ENCODE measurements at places on chromosomes 1 and 21.
A peak's percentile ranks its signal among the peaks of the same experiment; 100 is the strongest.

GRCh38 chr1:111422546-111423391 lies 4.8 kb downstream of the OVGP1 start:
- no peak for DNase-seq

DNA sequence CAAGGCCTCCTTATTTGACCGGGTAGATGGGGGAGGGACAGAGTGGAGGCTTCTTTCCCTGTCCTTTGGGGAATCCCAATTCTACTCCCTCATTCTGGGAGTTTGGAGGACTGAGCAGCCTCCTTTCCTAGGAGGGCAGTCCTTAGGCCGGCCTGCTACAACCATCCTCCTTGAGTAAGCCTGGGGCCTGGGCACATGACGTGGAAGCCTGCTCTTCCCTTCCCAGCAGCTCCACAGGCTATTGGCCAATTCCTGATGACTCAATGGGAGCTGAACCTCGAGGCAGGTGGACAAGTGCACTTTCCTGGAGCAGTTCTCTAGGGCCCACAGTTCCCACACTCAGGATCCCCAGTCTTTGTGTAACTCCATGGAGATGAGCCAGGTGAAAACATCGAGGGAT lies 3.1 kb downstream of the KCNA10 start:
- no peak for DNase-seq

DNA sequence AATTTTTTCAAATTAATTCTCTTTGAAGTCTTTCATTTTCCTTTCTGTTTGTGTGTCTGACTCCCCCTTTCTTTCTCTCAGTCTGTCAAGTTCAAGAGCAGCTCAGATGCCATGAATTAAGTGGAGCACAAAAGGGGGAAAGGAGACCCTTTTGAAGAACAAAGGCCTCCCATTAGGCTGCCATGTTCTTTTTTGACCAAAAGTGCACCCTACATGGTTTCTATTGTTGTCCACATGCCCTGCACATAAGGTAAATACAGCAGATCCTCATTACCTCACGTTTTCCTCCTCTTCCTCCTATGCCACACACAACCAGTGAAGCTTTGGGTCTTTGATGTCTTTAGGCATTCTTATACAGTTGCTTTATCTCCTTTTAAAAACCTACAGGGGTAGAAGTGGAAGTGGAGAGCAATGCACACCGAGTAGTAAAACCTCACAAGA lies 47.7 kb downstream of the POU2F1 start:
- no peak for DNase-seq

GRCh38 chr21:24514081-24514733 lies 1093.1 kb downstream of the MRPL39 start:
- no peak for DNase-seq

GRCh38 chr1:34280509-34280908 lies 103.8 kb downstream of the C1orf94 start:
- DNase-seq, result no peak

DNA sequence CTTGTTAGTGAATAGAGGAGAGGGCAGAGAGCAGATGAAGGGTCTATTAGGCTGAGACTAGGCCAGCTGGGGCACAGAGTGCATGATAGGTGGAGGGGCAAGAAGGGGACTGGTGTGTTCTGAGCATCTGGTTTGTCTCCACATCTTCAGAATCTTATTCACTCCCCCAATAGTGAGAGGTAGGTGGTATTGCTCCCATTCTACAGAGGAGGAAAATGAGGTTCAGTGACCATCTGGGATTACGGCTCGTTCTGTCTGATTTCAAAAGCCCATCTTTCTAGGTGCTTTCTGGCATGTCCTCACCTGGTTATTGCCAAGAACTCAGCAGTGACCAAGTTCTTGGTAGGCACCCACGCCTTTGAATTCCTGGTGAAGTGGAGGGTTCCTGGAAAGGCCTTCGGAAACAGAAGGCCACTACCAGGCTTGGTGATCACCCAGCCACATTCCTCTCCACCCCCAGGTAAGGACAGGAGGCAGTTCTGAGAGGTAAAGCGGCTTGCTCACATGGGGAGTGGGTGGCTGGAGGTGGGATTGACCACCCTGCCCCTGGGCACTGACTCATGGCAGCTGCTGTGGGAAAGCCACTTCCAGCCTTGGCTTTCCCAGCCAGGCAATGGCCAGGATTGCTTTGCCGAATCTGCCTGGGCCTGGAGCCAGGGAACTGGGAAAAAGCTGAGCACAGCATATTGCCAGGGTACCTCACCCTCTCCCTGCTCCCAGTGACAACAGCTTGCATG lies 18.8 kb upstream of the CITED4 start:
- no peak for DNase-seq

GRCh38 chr1:177964336-177964735 lies 5.5 kb downstream of the SEC16B start:
- no peak for DNase-seq

DNA sequence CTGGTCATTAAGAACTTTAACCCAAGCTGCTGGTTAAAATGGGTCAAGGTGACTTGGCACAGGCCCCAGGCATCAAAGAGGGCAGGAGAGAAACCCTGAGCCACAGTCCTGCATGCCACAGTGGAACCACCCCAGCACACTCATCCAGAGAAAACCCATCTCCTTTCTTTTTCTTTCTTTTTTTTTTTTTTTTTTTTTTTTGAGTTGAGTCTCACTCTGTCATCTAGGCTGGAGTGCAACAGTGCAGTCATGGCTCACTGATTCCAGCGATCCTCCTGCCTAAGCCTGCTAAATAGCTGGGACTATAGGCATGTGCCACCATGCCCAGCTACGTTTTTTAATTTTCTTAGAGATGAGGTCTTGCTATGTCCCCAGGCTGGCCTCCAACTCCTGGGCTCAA lies 109.2 kb upstream of the RAB4A start:
- DNase-seq, result no peak

DNA sequence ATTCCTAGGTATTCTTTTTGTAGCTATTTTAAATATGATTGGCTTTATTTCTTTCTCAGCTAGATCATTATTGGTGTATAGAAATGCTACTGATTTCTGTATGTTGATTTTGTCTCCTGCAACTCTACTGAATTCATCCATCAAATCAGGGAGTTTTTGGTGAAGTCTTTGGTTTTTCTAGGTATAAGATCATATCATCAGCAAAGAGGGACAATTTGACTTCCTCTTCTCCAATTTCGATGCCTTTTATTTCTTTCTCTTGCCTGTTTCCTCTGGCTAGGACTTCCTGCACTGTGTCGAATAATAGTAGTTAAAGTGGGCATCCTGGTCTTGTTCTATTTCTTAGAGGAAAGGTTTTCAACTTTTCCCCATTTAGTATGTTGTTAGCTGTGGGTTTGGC lies 27.5 kb upstream of the PRKACB start:
- no peak for DNase-seq

GRCh38 chr1:21518774-21519455 lies 9.7 kb downstream of the ALPL start:
- no peak for DNase-seq

- no peak for DNase-seq
Observed at GRCh38 chr1:158017800-158018595, 24.6 kb downstream of the KIRREL1 start.

- DNase-seq, result peak; percentile 55
Observed at GRCh38 chr1:41618066-41618825, 133.8 kb upstream of the EDN2 start.

DNA sequence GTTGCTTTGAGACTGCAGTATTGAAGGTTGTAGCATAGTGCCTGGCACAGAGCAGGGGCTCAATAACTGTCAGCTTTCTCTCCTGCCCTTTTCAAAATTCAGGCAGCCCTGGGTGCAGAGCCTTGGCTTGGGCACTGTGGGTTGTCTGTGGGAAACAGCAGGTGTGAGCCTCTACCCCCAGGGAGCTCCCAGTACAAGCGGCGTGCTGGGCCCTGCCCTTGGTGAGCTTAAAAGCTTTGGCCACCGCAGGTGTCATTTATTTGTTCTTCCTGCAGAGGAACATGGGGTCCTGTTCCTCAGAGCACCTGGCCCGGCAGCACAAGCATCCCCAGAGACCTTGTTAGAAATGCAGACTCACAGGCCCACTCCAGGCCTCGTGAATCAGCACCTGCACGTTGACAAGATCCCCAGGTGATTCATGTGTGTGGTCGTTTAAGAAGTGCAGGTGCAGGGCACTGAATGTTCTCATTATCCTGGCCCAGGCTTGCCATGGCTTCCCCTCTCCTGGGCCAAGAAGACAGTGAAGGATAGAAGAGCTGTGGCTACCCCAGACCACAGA lies 29.9 kb upstream of the IGSF21 start:
- DNase-seq, result no peak

DNA sequence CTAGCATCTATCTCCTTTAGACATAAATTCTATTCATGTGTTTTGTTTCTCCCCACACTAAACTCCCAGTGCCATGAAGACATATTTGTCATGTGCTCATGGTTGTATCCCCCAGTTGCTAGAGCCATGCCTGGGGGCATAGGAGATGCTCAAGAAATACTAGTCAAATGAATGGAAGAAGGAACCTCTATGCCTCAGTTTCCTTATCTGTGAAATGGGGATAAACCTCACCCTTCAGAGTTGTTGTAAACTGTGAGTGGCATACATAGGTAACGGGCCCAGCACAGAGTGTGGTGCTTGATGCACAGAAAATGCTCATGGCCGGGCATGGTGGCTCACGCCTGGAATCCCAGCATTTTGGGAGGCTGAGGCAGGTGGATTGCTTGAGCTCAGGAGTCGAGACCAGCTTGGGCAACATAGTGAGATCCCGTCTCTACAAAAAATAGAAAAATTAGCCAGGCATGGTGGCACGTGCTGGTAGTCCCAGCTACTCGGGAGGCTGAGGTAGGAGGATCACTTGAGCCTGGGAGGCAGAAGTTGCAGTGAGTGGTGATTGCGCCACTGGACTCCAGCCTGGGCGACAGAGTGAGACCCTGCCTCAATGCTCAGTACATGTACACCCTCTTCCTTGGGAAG lies 8.7 kb downstream of the LDLRAD2 start:
- DNase-seq, result no peak

DNA sequence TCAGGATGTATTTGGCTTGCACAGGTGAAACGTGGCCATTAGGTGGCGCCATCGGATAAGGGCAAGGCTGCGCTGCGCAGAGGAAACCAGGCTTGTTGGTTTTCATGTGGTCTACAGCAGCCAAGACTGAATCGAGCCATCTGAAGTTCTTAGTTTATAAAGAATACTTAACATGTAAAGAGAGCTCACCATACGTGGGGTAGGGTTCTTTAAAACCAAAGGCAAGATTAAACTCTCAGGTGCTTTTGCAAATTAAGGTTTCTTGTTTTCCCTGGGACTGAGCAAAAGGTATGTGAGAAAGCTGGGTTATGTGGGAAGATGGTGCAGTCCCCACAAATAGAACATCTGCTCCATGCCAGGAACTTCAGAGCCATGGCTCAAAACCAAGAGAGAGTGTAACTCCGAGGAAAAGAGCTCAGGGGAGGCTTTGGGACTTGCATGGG lies 9.3 kb downstream of the MASP2 start:
- DNase-seq, result peak; percentile 90

- no peak for DNase-seq
Observed at GRCh38 chr1:181341026-181341632, 142.2 kb upstream of the CACNA1E start.

- DNase-seq, result no peak
Observed at GRCh38 chr1:2236695-2237677, 8.9 kb downstream of the SKI start.

DNA sequence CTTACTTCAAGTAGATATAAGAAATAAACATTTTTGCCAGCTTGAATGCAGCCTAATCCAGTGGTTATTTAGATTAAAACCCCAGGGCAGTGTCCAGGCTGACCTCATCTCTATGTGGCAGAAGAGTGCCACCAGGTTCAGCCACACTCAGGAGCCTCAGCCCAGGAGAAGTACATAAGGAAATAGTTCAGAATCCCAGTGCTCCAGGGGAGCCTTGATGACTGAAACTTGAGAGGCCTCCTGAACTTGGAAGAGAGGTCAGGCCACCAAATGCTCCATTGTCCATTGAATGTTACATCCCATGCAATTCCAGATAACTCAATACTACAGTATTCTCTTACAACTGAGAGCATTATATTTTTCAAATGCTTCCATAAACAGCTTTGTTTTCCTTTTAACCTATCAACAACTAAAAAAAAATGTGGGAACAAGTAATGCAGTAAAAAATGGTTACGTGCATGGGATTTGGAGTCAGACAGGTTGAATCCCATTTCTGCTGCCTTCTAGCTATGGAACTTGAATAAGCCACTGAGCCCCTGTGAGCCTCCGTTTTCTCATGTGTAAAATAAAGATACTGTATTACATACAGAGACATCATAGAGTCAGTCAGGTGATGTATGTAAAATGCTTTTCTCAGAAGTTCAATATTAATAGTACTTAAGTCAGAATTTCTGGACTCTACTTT lies 248.0 kb downstream of the PLPP3 start:
- DNase-seq, result no peak

DNA sequence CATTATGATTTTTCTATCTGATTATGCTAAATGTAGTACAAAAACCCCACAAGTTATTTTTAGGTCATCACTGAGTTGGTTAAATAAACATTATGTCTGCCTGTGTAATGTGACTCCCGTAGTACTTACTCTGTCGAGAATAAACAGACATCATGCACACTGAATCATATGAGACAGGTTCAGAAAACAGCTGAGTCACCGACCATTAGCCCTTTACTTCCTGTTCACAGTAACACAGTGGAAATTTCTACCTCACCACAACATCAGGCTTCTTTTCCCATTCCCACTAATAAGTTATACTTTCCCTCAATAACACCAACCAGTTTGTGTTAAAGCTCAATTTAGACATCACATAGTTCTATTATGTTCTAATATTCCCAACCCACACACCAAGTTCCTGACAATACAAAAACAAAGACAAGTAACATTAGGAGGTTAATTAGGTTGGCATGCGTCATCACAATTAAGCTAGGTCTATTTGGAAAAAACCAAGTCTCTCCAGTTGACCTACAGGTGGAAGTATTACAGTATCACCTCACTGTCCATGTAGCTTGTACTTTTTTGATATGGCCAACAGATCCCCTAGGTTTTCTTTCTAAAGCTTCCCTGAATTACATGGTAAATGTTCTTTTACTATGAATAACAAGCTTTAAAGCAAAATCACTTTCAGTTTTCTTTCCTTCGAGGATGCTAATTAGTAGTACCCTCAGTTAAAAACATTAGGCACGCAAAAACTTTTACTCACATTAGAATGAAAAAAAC lies 154.2 kb downstream of the EIF4G3 start:
- DNase-seq, result no peak

- no peak for DNase-seq
Observed at GRCh38 chr1:30735668-30736498, 12.5 kb upstream of the MATN1 start.
